Tongue (tissue), 3 donors: ENCODE measurements at places on chromosomes 2 and 18.

- no peak for DNase-seq
Measured at GRCh38 chr2:118937817-118938216, 4.2 kb upstream of the MARCO start.

- DNase-seq = no peak
Measured at GRCh38 chr2:150484006-150484405, 3.5 kb downstream of the RND3 start.

DNA sequence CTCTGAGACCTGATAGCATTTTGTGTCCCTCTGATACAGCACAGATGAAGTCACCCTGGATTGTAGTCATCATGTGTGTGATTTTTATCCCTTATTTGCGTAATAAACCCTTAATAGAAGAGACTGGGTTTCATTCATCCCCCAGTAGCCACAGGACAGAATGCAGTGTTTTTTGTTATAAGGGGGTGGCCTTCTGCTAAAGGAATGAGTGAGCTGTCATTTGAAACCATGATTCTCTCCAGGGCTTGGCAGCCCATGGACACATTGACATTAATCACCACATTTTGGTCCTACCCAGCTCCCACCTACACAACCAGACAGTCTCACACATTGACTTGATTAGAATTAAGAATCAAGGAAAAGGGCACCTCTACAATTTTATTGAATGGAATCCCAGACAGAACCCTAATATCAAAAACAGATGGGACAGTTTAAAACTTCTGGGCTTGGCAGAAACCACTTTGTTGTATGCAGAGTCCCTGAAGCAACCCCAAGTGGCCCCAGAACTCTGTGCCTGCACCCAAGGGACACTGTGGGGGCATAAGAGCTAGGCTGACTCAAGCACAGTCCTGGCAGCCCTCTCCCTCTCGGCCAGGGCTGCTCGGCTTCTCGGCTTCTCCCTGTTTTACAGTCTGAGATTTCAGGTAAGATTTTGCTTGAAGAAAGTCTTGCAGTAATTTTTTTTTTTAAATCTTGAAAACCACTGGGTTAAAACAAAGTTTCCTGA is 254.0 kb upstream of the SLC14A2 start:
- DNase-seq = peak; percentile 45

DNA sequence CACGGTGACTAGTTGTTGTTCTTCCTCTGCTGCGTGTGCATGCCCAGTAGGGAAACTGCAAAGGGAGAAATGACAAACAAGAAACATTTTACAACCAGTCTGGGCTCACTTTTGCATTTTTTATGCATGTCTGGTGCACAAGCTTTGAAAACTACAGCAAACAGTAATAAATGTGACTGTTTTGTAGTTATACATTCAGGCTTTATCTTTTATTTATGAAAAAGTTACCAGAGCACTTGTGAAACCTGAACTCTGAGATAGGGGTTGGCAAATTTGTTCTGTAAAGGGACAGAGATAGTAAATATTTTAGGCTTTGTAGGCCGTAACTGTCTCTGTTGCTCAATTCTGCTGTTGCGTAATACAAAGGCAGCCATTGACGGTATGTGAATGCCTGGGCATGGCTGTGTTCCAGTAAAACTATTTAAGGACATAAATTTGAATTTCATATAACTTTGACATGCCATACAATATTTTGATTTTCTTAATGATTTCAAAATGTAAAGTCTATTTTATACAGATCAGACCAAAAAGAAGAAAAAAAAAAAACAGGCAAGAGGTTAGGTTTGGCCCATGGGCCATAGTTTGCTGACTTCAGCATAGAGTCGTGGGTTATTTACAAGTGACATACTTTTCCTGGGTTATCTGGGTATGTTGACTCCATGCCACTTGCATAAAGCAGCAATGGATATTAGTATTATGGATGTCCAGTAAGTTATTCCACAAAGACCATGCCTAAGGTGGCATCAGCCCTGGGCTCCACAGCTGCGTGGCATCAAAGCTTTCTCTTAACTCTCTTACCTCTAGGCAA is 53.6 kb upstream of the EML6 start:
- peak; percentile 35 for DNase-seq

DNA sequence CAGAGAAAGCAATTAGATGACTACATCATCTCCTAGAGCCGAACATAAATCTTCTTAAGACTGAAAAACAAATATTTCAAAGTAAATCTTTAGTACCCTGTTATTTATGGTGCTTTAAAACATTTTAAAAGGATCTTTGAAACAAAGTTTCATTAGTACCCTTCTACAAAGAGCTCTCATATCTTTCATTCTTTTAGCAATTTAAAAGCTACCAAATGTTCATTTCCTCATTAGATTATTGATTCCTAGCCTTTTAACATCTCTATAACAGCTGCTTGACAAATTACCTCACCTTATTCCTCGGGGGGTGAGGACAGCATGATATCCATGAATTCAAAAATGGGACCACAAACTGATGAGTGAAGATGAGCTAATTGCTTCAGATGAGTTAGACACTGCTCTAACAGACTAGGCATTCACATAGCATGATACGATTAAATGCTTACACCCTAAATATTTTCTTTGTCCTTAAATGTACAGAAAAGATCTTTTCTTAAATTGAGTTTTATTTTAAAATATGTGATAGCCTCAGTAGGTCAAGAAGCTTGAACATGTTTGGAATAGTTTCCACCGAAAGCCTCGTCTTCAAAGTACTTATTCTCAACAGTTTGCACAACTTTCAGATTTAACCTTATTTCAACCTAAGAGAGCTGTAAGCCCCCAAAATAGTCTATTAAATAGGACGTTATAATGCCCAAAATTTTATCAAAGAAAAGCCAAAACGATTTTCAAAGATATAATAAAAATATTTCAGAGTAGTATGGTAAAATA is 2.1 kb downstream of the ATAD2B start:
- peak; percentile 14 for DNase-seq

DNA sequence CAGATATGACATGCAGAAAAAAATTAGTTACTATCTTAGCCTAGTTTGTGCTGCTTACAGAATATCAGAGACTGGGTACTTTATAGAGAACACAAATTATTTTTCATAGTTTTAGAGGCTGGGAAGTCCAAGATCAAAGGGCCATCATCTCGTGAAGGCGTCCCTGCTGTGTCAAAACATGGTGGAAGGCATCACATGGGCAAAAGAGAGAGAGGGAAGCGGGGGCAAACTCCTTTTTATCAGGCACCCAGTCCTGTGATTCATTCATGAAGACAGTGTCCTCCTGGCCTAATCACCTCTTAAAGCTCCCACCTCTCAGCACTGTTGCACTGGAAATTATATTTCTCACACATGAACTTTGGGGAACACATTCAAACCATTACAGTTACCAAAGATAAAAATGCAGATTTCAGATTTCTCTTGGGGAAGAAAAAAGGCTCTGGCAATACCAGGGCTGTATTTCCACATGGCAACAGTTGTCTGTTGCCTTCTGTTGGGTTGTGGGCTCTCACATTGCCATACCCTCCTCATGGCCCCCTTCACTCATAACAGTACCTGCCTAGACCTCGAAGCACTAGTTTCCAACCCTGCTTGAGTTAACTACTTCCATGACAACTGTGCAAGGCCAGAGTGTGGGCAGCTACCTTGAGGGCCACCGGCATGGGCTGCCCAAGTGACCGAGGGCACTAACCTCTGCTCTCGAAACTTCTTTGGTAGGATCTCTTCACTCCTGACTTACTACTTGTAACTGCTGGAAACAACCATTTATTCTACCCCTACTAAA is 2.7 kb upstream of the ACTR3 start:
- DNase-seq = no peak

GRCh38 chr2:70003093-70003830 is 41.8 kb upstream of the ASPRV1 start:
- no peak for DNase-seq

- DNase-seq = no peak
Measured at GRCh38 chr2:196130039-196130825, 41.1 kb downstream of the STK17B start.

GRCh38 chr2:7755879-7756278 is 838.7 kb downstream of the RNF144A start:
- no peak for DNase-seq

GRCh38 chr18:8515142-8515865 is 93.9 kb upstream of the RAB12 start:
- no peak for DNase-seq

DNA sequence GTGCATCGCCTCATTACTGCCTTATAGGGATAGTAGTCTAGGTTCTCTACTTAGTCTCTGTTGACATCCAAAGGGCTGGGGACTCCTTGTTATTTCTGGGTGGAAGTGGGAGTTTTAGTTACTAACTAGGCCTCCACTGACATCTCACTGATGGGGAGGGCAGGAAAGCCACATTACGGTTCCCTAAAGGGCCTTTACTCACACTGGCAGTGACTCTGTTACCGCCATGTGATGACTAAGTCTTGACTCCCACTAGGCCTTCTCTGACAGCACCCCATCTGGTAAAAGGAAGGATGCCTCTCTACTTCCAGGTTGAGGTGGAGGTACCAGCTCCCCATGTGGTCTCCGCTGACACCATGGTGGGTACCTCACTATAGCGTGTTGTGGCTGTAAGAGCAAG is 14.0 kb upstream of the BCL2L11 start:
- DNase-seq = no peak

- no peak for DNase-seq
Measured at GRCh38 chr2:239003624-239004273, 155.9 kb downstream of the TWIST2 start.

DNA sequence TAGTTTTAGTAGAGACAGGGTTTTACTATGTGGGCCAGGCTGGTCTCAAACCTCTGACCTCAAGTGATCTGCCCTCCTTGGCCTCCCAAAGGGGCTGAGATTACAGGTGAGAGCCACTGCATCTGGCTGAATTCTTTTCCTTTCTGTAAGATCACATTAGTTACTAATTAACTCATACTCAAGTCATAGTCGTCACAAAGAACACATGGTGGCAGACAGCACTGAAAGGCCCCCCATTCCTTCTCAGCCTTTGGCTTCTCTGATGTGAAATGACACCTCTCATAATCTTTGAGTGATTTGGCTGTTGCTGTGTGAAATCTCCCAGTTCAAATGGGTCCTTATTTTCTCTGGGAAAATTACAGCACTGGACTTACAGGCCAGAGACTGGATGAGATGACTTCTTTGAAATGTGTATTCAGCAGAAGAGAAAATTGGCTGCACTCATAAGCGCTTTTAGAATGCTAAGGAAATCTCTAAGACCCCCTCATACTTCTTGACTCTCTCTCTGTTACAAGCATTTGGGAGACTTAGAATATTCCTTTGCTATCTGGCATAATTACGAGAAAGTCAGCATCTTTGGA is 764.8 kb downstream of the RNF144A start:
- no peak for DNase-seq

DNA sequence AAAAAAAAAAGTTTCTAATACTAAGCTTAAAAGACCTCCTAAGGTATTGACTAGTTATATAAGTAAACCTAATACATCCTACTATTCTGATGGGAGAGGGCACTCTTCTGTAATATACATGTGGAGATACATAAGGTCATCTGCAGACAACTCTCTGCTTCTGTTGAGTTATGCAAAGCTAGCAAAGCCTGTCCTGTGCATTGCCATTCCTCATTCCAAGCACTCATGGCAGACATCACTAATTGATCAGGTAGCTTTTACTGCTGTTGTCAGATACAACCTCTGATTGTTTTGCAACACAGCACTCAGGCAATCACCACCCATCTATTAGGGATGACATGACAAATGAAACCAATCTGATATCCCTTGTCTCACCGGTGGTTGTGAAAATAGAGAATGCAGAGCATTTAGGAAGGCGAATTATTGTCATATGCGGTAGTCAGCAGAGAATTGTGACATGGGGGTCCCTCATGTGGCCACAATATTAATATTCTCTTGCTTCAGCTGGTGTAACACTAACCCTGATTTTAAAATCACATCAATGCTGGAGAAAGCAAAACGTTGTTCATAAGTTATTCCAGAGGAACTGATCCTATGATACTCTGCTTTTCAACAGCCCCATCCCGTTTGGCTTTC is 416.5 kb upstream of the GYPC start:
- DNase-seq = no peak

DNA sequence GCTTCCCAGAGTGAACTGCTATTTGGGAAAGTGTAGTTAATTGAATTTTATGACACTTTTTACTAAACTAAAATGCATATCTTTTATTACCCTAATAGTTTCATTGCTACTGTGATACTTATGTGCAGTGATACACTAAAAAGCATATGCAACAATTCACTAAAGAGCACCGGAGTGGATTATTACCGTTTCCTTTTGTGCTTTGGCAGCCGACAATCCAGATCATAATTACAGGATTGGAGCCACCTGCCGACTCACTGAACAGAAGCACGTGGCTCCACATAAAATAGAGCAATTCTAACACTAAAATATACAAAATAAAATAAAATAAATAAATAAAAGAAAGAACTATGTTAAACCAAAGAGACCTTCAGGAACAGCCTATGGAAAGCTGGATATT is 583.4 kb downstream of the NRXN1 start:
- DNase-seq = no peak

DNA sequence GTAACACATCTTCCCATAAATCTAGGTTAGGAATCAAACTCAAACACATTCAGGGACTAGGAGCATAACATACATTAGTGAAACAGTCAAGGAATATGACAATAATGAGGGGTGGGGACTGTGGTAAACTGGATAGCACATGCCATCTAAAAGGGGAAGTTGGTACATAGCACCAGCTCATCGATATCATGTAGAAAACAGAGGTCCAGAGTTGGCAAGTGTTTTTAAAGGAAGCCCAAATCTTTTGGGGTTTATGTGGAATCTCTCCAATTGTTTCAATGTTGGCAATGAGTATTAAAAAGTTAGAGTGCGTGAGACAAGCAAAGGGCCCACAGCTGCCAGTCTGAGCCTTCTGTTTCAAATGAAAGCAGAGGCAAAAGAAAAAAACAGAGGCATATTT is 24.4 kb downstream of the KLF7 start:
- DNase-seq = no peak

DNA sequence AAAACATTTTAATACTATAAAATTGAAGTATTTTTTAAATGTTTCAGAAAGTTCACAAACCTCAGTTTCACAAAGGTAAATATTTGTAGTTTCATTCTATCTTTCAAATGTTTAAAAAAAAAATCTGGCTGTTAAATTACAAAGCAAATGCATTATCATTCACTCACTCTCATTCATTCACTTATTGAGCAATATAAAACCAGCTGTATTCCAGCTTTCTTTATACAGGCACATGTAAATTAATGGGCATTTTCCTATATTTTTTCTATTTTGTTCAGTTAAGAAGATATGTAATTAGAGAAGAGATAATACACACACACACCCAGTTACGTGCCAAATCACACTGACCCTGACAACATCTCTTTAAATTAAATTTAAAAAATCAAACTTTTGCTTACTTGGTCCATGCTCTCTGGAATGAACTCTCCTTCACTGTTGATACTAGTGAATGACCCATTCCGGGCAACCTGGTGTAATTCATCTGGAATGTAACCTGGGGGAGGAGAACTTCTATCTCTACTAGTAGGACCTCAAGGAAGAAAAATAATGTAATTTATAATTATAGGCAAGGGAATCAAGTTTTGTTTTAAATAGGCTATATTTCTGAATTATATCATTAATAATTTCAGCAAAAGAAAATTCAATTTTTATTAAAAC is 32.5 kb upstream of the ERCC3 start:
- no peak for DNase-seq
